ENCODE measurements at places on chromosomes 7 and 10.

DNA sequence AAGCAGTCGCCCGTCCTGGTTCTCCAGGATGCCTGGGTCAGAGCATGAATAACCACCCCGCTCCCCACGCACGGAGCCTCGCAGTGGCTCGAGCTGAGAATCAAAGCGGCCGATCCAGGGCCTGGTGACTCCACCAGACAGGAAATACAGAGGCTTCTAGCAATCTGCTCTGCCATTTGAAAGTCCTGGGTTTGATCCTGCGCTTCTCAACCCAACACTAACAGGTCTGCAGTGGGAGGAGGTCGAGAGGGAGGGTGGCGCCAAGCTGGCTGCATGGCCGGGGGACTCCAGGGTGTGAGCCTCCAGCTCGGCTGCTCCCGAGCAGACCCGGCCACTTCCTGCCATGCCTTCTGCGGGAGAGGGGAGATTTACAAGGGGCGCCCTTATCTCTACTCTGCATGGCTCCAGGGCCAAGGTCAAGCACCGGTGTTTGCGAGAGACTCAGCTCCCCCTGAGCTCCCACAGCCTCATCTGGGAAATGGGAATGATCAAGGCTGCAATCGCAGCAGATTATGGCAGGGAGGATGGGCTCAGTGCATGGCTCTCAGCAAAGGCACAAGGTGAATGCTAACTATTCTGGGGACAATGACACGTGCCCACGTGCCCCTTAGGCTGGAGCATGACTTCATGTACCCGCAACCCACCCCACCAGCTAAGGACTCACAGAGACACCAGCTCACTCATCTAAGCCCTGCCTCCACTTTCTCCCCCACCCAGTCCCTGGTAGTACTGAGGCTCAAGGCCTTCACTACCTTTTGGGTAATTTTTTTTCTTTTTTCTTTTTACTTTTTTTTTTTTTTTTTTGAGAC lies 73.9 kb upstream of the TNRC18 start:
- no peak for DNase-seq

DNA sequence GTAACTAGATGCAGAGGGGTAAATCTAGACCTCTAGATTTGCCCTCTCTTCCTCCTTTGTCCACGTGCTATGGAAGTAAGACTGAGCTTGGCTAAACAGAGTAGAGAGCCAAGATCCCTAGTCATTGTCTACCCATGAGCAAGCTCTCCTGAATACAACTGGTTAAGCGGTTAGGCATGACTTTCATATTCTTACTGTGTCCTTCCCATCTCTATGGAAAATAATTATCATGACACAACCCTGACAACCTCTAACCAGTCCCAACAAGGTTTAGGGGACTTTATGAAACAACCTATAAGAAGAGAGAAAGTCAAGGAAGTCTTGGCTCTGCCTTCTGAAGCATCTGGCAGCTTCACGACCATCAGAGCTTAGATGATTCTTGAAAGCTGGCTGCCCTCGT lies 7.8 kb upstream of the LAMB4 start:
- no peak for DNase-seq

GRCh38 chr10:6221971-6222751 lies 19.4 kb downstream of the PFKFB3 start:
- DNase-seq, result no peak

DNA sequence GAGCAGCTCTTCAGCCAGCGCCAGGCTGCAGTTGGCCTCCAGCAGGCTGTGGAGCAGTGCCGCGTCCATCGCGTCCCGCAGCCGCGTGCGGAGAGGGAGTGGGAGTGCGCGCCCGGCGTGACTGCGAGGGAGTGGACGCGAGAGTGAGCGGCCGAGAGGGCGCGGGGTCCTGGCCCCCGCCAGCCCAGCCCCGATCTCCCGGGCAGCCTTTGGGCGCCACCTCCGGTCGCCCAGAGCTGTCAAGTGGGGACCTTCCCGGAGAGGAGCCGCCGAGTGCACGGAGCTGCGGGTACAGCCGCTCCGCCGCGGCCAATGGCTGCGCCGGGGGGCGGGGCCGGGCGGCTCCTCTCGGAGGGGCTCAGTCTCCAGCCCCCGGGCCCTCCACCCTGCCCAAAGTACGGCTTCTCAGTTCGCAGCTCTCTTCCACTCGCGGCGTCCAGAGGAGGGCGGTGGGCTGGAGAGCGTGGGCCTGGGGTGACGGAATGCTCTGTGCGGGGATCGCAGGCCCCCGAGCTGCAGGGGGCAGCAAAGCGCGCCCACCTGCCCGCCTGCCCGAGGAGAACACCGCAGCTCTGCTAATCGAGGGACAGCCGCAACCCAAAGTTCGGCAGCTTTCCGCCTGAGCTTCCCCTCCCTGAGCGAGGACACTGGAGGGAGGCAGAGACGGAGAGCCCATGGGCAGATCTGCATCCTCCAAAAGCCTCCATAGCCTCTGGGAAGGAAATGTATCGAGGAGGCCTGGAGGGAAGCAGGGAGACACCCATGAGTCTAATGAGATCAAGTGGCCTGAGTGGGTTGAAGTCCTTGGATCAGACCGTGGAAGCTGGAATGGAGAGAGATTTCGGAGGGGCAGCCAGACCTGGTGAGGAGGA lies at the start of gene CRHR2:
Gene CRHR2 (minus strand): TSS at position 245 of the 872 bp plus-strand sequence. CDS start 176 bp downstream, at position 69.
- DNase-seq, result no peak

DNA sequence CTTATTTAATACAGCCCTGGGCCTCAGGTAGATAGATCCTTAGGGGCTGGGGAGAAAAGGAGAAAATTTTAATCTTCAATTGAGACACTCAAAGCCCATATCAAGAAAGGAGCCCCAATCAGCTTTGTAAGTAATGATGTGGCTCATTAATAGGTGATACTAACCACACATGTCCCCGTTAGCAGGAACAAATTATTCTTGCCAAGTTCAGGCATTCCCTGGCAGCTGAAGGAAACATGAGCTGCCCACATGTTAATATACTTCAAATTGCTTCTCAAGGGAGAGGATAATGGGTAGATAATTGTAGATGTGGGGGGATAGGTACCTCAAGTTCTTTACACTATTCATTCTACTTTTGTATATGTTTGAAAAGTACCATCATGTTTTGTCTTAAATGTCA lies 14.5 kb downstream of the IFIT5 start:
- no peak for DNase-seq

GRCh38 chr7:30028749-30029635 lies 780 bp downstream of the PLEKHA8 start:
- peak; percentile 32 for DNase-seq

GRCh38 chr7:6234384-6234783 lies 38.0 kb downstream of the CYTH3 start:
- no peak for DNase-seq

DNA sequence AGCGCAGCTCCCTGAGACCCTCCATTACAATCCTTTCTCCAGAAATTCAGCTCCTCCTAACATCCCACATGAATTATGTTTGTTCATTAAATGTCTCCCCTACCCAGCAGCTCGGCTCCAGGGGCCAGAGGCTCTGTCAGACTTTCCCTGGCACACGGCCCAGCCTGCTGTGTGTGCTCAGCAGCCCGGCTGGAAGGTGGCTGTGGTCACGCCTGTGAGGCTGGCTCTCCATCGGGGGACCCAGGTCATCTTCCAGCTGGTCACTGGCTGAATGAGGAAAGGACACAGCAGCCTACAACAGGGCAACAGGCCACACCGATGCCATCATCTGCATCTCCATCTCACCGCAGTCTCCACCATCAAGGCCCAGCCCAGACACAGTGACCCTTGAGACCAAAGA lies 219.8 kb downstream of the MAD1L1 start:
- peak; percentile 60 for DNase-seq

GRCh38 chr10:47359101-47359500 lies 10.9 kb downstream of the RBP3 start:
- DNase-seq, result no peak

DNA sequence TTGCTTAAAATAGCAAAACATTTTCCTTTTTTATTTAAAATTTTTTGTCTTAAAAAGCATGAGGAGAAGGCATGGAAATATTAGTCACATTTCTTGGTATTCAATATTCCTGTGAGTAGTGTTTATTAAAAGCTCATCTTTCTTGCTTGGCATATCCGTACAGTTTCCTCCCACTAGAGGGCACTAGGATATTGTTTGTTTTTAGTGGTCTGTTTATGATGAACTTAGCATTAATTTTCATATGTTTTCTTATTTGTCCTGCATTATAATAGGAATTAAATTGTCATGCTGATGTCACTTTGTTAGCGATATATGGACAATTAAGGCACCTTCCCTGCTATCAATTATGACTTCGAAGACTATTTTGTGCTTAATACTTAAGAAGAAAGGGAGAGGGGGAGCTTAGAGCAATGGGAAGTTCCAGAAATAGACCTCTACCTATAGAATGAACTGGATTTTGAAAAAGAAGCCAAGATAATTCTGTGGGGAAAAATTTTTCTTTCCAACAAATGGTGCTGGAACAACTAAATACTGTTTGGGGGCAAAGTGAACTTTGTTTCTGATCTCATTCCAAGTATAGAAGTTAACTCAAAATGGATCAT lies 91.0 kb upstream of the STRIP2 start:
- DNase-seq, result peak; percentile 77

- DNase-seq, result peak; percentile 90
Observed at GRCh38 chr7:2558629-2559282, at the start of gene IQCE. Gene IQCE (plus strand): TSS chr7:2558979. CDS start chr7:2559182, 203 bp downstream.

- DNase-seq, result no peak
Observed at GRCh38 chr7:150942001-150942590, 36.0 kb downstream of the KCNH2 start.

GRCh38 chr7:159192725-159193453 lies 48.2 kb upstream of the VIPR2 start:
- DNase-seq, result no peak

DNA sequence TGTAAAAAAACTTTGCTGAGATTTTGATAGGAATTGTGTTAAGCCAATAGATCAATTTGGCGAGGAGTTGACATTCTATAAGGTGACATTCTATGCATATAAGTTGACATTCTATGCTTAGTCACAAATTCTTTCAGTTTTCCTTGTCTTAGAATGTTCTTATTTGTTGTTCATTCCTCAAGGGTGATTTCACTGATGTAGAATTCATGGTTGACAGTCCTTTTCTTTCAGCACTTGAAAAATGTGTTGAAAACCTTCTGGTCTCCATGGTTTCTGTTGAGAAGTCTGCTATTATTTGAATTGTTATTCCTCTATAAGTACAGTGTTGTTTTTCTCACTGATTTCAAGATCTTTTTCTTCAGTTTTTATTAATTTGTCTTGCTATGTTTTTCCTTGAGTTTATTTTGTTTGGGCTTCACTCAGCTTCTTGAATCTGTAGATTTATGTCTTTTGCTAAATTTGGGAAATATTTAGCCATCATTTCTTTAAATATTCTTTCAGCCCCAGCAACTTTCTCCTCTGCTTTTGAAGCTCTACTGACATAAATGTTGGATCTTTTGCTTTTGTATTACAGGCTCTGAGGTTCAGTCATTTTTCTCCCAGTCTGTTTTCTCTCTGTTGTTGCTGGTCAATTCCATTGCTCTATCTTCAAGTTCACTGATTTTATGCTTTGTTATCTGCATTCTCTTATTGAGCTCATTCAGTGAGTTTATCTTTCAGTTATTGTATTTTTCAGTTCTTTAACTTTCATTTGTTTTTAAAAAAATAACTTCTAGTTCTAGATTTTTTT lies 154.9 kb downstream of the SDK1 start:
- DNase-seq, result peak; percentile 69

- DNase-seq, result no peak
Observed at GRCh38 chr10:8278099-8278498, 223.6 kb downstream of the GATA3 start.

DNA sequence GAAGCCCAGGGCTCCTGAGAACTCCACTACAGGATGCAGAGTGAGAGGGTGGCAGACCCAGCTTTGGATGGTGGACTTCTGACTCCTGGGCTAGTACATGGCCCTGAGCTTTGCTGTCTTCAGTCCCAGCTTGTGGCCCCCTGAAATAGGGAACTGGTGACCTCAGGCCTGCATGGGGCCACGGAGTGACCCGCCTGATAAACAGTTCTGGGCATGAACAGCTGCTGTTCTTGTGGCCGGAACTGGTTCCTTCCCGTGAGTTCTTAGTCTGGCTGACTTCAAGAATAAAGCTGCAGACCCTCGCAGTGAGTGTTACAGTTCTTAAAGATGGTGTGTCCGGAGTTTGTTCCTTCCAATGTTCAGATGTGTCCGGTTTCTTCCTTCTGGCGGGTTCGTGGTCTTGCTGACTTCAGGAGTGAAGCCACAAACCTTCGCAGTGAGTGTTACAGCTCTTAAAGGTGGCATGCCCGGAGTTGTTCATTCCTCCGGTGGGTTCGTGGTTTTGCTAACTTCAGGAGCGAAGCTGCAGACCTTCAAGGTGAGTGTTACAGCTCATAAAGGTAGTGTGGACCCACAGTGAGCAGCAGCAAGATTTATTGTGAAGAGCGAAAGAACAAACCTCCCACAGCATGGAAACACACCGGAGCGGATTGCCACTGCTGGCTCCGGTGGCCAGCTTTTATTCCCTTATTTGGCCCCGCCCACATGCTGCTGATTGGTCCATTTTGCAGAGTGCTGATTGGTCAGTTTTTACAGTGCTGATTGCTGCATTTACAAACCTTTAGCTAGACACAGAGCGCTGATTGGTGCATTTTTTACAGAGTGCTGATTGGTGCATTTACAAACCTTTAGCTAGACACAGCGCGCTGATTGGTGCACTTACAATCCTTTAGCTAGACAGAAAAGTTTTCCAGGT lies 268.0 kb downstream of the ZEB1 start:
- DNase-seq, result no peak

DNA sequence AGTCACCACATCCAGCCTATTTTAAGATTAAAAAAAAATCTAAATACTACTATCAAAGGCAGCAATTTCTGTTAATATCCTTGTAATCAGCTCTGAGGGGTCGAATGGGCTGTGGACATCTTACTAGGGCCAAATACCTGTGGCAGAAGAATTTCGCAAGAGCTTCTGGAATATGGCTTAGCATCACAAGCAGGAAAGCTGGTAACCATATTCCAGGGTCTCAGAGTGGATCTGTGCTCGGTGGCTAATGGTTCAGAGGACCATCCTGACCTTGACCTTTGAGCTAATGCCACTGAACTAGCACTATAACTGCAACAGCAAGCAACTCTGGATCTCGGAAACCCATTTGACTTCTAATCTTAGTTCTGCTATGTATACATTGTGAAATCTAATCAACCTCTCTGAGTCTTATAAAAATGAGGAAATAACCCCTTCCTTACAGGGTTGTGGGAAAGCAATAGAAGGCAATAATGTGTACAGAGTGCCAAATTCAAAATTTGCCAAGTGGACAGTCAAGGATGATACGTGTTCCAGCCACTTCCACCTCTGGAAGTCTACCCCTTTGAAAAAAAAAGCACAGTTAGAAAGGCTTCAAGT lies 65.5 kb downstream of the CYP26A1 start:
- DNase-seq, result no peak

DNA sequence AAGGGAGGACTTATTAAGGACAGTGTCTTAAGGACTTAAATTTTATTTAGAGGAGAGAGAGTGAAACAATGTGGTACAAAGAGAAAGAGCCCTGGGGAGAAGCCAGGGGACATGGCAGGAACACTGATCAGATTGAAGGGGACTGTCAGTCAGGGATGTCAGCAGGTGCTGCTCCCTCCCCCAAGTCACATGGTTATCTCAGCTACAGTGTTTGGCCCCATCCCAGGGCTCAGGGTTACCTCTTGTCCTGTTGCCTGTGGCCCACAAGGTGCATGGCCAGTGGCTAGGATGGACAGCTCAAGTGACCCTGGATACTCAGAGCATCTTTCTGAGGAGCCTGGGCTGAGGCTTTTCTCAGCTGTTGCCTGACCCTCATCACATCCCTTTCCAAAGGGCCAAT lies 325.9 kb upstream of the PODXL start:
- DNase-seq, result no peak
